Stimulated activated CD4-positive, alpha-beta T cell treated with anti-CD3 and anti-CD28 coated beads, Interleukin-12 subunit alpha, Interleukin-12 subunit beta, amount 100 ng/mL, for 24 hours (primary cell): ENCODE measurements at places on chromosomes 16 and 17.

GRCh38 chr17:35870906-35871819 is 2.5 kb upstream of the HEATR9 start:
- DNase-seq, result no peak

DNA sequence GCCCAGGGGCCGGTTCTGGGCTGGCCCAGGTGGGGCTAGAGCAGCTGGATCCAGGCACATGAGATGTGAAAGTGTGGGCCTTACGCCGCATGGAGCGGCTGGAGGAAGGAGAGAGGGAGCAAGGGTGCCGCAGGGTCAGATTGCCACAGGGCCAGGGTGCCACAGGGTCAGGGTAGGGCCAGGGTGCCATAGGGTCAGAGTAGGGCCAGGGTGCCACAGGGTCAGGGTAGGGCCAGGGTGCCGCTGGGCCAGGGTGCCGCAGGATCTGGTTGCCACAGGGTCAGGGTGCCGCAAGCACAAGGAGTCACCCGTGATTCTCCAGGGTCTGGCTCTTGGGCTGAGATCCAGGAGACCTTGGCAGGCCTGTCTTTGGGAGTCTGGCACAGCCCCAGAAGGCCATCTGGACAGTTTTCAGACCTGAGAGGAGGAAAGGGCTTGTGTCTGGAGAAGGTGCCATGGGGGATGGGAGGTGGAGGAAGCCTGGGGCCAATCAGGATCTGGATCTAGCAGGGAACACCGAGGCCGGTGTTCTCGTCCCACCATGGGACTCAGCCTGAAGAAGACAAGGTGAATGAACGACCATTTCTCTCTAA is 13.1 kb upstream of the LASP1NB start:
- no peak for DNase-seq

- DNase-seq, result no peak
These were observed 12.5 kb upstream of the RBBP6 start for GRCh38 chr16:24526701-24527495.

GRCh38 chr17:75811174-75811573 is 26.6 kb downstream of the UNK start:
- DNase-seq, result no peak

GRCh38 chr17:41777157-41777573 is 9.3 kb downstream of the JUP start:
- no peak for DNase-seq
